ENCODE measurements at places on chromosomes 1 and 21. TPM values are rescaled to one million over a fixed set of nuclear protein-coding genes. Genes with fewer than 3 reads are reported as not detected.

The PHTF1 gene
- total RNA-seq: 33.2 TPM

The OR10J1 gene
- total RNA-seq: not detected

The ZNF697 gene
- 23.8 TPM for total RNA-seq

The AGT gene
- 42.4 TPM for total RNA-seq

The BCL10 gene
- 25.8 TPM for total RNA-seq

The TSPAN1 gene
- 0.46 TPM for total RNA-seq

The ZFP69 gene
- 12.0 TPM for total RNA-seq

The MMP23B gene
- 0.92 TPM for total RNA-seq

Measured in diencephalon (tissue), 1 donor.